ENCODE measurements at places on chromosomes 11 and 22.
A peak's percentile ranks its signal among the peaks of the same experiment; 100 is the strongest.

GRCh38 chr11:45168366-45169130 lies 22.1 kb downstream of the PRDM11 start:
- no peaks in the 10 kb centered on the region for H3K4me1 ChIP-seq
- no peak overlapping the region for H3K4me3 ChIP-seq
- no peak overlapping the region for H3K27ac ChIP-seq
- H3K27me3 ChIP-seq = no peaks in the 10 kb centered on the region

DNA sequence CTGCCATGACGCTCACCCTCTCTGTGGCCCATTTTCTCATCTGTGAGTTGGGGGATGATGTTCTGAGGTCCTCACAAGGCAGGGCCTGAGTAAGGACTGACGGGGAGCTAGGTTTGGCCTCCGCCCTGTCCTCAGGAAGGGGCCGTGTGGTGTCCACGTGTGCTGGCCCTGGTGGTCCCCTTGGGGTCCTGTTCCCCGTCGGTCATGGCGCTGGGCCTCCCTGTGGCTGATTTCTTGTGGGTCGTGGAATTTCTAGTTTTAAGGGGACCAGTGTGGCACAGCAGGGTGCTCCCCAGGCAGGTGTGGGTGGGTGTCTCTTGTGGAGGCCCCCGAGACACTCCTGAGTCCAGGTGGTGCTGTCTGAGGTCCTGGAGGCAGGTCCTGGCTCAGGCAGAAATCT lies 5.9 kb downstream of the LINC01488 start:
- H3K4me3 ChIP-seq = no peak overlapping the region
- H3K36me3 ChIP-seq = no peaks in the 10 kb centered on the region
- H3K27me3 ChIP-seq = peaks cover 3% of the 10 kb centered on the region
- no peak overlapping the region for H3K27ac ChIP-seq

GRCh38 chr22:43567691-43568324 lies 156.0 kb downstream of the MPPED1 start:
- no peak overlapping the region for H3K27ac ChIP-seq
- H3K36me3 ChIP-seq = no peaks in the 10 kb centered on the region
- H3K4me1 ChIP-seq = no peaks in the 10 kb centered on the region
- peaks cover 14% of the 10 kb centered on the region for H3K27me3 ChIP-seq
- no peak overlapping the region for H3K4me3 ChIP-seq
- DNase-seq = no peak

DNA sequence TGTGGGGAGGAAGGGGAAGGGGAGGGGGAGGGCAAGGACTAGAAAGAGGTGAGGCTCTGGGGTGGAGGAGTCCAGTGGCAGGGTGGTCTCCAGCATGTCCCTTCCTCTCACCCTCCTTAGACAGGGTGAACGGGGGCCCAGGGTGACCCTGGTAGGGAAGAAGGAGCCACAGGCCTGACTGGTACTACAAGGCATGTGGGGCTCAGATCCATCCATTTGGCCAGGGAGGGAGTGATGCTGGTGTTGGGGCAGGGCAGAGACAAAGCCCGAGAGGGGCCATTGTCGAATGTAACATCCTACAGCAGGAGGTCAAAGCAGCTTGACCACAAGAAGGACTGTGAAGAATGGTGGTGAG lies 69.0 kb upstream of the SHISAL1 start:
- H3K4me3 ChIP-seq = no peak overlapping the region
- peaks cover 20% of the 10 kb centered on the region for H3K27me3 ChIP-seq
- no peaks in the 10 kb centered on the region for H3K4me1 ChIP-seq
- DNase-seq = no peak
- no peaks in the 10 kb centered on the region for H3K36me3 ChIP-seq
- H3K27ac ChIP-seq = no peak overlapping the region

DNA sequence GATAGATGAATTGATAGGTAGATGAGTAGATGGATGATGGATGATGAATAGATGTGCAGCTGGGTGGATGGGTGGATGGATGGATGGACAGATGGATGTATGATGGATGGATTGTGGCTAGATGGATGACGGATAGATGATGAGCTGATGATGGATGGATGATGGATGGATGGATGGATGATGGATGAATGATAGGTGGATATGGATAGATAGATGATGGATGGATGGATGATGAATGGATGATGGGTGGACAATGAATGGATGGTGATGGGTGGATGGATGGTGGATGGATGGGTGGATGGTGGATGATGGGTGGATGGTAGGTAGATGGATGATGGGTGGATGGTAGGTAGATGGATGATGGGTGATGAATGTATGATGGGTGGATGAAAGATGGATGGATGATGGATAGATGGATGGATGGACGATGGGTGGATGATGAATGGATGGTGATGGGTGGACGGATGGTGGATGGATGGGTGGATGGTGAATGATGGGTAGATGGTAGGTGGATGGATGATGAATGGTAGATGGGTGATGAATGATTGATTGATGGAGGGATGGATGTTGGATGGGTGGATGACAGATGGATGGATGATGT lies 1261.7 kb downstream of the BRD1 start:
- H3K4me3 ChIP-seq = no peak overlapping the region
- no peak overlapping the region for H3K27ac ChIP-seq
- H3K4me1 ChIP-seq = no peaks in the 10 kb centered on the region
- no peak for DNase-seq

DNA sequence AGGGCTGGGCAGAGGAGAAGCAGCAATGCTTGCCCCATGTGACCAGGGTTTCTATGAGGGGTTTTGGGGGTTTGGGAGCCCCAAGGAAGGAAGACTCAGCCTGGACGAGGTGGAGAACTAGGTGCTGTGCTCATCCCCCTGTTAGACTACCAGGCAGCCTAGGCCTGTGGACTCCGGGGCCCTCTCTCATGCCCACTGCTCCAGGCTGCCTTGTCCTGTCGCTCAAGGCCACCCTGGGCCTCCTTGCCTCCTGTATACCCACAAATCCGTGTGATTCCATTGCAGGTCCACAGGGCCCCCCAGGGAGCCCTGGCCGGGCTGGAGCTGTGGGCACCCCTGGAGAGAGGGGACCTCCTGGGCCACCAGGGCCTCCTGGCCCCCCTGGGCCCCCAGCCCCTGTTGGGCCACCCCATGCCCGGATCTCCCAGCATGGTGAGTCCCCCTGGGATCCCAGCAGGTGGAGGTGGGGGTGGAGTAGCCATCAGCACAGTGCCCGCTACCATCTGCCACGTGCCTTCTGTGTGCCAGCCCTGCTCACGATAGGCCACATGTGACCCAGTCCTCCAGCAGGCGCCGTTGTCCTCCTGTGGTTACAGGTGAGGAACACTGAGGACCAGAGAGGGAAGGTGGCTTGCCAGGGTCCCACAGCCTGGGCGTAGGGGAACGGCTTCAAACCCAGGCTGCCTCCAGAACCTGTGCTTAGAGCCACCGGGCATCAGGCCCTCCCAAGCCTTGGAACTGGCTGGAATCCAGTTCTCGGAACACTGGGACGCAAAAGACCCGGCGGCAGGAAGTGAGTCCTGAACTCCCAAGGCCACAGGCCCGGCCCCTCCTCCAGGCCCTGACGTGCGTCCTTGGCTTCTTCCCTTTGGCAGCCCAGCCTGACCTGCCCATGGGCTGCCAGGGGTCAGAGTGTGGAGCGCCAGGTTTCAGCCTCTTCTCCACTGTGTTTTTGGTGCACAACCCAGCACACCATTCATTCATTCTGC lies 26.6 kb downstream of the EMID1 start:
- DNase-seq = no peak
- H3K4me1 ChIP-seq = no peaks in the 10 kb centered on the region
- H3K27me3 ChIP-seq = peaks cover 2% of the 10 kb centered on the region
- H3K36me3 ChIP-seq = no peaks in the 10 kb centered on the region
- no peak overlapping the region for H3K4me3 ChIP-seq

DNA sequence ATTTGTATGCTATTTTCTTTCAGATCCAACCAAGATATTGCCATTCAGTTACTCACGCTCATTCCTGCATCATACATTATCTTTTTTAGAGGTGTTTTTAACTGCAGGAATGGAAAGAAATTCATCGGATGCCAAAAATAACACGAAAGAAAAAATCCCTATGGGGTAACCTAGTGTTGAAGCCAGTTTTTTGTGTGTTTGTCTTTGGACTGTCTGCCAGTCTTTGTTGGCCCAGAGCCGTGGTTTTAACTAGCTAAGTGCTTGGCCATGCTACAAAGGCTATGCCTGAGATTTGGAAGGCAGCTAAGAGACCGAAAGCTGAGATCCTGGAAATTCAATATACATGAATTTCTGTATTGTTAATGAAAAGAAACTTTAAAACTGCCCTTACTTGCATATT lies 309.8 kb upstream of the CNTN5 start:
- no peak for DNase-seq
- no peak overlapping the region for H3K27ac ChIP-seq
- no peaks in the 10 kb centered on the region for H3K4me1 ChIP-seq
- no peak overlapping the region for H3K4me3 ChIP-seq
- H3K27me3 ChIP-seq = no peaks in the 10 kb centered on the region

GRCh38 chr11:3165152-3165705 lies at the start of gene OSBPL5:
TSS of gene OSBPL5 (minus strand) at chr11:3165310. CDS start at chr11:3129148, 36,162 bp downstream.
- no peaks in the 10 kb centered on the region for H3K27me3 ChIP-seq
- DNase-seq = peak; percentile 59
- H3K4me1 ChIP-seq = peaks cover 42% of the 10 kb centered on the region
- no peaks in the 10 kb centered on the region for H3K36me3 ChIP-seq
- H3K27ac ChIP-seq = peak within 1 kb of the TSS; percentile 66

GRCh38 chr11:64245797-64246620 lies 734 bp downstream of the PPP1R14B start:
- H3K4me1 ChIP-seq = peaks cover 9% of the 10 kb centered on the region
- H3K36me3 ChIP-seq = peaks cover 12% of the 10 kb centered on the region
- peak; percentile 91 for DNase-seq
- no peaks in the 10 kb centered on the region for H3K27me3 ChIP-seq
- H3K27ac ChIP-seq = peak overlapping the region; percentile 98
- peak overlapping the region; percentile 95 for H3K4me3 ChIP-seq

GRCh38 chr11:66547662-66548009 lies 933 bp downstream of the ACTN3 start:
- H3K4me1 ChIP-seq = peaks cover 6% of the 10 kb centered on the region
- H3K27ac ChIP-seq = no peak overlapping the region
- peaks cover 1% of the 10 kb centered on the region for H3K36me3 ChIP-seq
- no peak overlapping the region for H3K4me3 ChIP-seq
- no peak for DNase-seq

DNA sequence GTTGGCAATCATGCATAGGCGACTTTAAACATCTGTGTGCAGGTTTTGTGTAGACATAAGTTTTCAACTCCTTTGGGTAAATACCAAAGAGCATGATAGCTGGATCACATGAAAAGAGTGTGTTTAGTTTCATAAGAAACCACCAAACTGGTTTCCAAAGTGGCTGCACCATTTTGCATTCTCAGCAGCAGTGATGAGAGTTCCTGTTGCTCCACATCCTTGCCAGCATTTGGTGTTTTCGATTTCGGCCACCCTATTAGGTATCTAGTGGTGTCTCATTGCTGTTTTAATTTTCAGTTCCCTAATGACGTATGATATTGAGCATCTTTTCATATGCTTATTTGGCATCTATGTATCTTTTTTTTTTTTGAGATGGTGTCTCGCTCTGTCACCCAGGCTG lies 62.8 kb upstream of the CCND1 start:
- H3K4me1 ChIP-seq = no peaks in the 10 kb centered on the region
- no peak overlapping the region for H3K27ac ChIP-seq
- DNase-seq = no peak
- H3K4me3 ChIP-seq = no peak overlapping the region
- no peaks in the 10 kb centered on the region for H3K36me3 ChIP-seq

DNA sequence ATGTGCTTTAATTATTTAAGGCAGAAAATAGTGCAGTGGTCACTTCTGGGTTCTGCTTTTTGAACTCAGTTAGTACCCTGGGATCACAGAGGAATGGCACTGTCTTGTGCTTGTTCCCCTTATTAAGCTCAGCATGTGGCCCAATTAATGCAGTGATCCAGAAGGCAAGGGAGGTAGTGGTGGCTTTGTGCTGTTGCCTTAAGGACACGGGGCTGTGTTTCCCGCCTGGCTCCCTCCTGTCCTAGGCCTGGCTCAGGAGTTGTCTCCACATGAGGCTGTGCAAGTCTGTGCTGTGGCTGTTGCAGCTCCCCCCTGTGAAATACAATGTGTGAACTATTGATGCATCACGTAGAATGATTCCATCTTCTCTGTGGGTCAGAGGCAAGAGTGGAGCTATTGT lies 49.2 kb upstream of the CABP7 start:
- peaks cover 60% of the 10 kb centered on the region for H3K36me3 ChIP-seq
- H3K4me1 ChIP-seq = no peaks in the 10 kb centered on the region
- no peak for DNase-seq
- no peak overlapping the region for H3K4me3 ChIP-seq
- no peak overlapping the region for H3K27ac ChIP-seq
- H3K27me3 ChIP-seq = no peaks in the 10 kb centered on the region

DNA sequence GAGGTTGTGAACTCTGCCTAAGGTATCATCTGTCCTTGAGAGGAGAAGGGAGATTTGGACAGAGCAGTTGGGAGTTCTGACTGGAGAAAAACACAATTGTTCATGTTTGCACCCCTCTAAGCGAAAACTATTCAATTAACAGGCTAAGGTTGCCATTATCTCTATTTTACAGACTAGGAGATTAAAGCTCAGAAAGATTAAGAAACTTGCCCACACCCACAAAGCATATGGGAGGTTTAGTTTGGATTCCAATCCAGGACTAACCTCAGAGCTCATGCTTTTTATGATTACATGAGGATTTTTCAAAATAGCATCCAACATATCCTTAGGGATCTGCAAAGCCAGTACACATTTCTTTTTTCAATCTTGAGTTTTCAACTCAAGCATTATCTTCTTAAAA lies 22.0 kb downstream of the GAB2 start:
- H3K4me3 ChIP-seq = no peak overlapping the region
- H3K27me3 ChIP-seq = no peaks in the 10 kb centered on the region
- no peak overlapping the region for H3K27ac ChIP-seq
- H3K36me3 ChIP-seq = no peaks in the 10 kb centered on the region
- H3K4me1 ChIP-seq = no peaks in the 10 kb centered on the region

- no peak overlapping the region for H3K4me3 ChIP-seq
- no peaks in the 10 kb centered on the region for H3K27me3 ChIP-seq
- no peaks in the 10 kb centered on the region for H3K36me3 ChIP-seq
These were observed 41.9 kb downstream of the SVIP start for GRCh38 chr11:22787551-22788162.

GRCh38 chr11:12591706-12592105 lies 82.5 kb upstream of the TEAD1 start:
- H3K4me3 ChIP-seq = no peak overlapping the region
- no peaks in the 10 kb centered on the region for H3K36me3 ChIP-seq
- H3K27ac ChIP-seq = no peak overlapping the region
- DNase-seq = no peak
- no peaks in the 10 kb centered on the region for H3K27me3 ChIP-seq
- H3K4me1 ChIP-seq = peaks cover 7% of the 10 kb centered on the region

DNA sequence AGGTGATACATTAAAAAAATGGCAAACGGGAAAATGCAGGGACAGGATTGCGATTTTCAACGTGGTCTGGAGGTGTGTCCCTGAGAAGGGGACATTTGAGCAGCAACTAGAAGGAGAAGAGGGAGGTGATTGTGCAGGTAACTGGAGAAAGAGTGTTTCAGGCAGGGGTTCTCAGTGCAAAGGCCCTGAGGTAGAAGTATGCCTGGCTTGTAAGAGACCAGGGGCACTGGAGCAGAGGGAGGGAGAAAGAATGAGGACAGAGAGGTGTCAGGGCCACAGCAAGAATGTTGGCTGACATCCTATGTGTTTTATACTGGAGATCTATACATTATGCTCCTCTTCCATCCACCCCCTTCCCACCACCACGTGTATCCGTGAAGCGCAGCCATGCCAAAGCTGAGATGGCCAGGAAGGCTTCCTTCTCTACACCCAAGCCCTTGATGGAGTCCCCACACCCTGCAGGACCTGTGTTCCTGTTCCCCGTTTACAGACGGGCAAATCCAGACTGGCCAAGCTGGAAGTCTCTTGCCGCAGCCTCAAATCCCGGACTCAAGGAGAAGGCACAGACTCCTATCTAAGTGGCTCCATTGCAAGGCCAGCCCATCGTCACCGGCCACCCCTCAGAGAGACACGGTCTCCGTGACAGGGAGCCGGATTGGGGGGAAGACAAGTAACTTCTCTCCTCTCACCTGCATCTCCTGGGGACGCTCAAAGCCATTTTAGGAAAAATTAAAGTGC lies 416.1 kb downstream of the MN1 start:
- H3K4me3 ChIP-seq = no peak overlapping the region
- no peaks in the 10 kb centered on the region for H3K4me1 ChIP-seq
- H3K36me3 ChIP-seq = no peaks in the 10 kb centered on the region
- peaks cover 69% of the 10 kb centered on the region for H3K27me3 ChIP-seq
